ENCODE measurements at places on chromosomes 2 and 18.

DNA sequence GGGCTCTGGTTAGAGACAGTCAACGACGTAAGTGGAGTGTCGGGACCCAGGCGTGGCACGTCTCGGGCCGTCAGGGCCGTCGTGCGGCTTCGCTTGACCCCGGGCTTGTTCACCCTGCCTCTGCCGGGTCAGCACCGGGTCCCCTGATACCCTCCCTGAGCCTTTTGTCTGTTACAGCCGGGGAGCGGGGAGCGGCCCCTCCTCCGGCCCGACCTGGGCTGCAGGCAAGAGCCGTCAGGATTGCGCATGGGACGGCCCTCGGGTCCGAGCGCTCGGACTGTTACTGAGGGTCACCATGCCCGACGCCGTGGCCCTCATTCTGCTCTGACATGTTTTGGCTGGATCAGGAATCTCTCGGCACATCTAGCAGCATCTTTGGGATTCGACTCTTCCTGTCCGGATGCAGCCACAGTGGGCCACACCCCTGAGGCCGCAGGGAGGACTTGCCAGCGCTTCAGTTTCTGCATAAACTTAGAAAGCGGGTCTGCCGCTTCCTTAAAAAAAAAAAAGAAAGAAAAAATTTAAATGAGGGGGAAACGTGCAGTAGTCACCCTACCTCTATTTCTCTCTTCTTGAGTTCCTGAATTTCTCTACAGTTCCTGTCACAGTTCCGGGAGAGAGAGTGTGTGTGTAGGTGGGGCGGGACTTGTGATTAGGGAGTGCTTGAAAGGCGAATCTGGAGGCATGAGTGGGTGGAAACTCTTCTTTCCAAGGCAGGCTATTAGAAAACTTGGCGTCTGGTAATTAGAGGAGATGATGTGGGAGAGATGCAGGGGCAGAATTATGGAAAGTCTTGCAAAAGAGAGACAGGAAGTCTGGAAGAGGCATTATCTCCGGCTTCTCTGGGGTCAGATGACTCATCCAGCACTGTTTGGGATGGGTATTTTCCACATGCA, 909 bp downstream of the TMEM87B start:
- DNase-seq = no peak

GRCh38 chr18:58947136-58947732, 82.6 kb downstream of the ZNF532 start:
- DNase-seq = no peak

- no peak for DNase-seq
Observed at GRCh38 chr18:6255886-6256285, 158.8 kb downstream of the L3MBTL4 start.

DNA sequence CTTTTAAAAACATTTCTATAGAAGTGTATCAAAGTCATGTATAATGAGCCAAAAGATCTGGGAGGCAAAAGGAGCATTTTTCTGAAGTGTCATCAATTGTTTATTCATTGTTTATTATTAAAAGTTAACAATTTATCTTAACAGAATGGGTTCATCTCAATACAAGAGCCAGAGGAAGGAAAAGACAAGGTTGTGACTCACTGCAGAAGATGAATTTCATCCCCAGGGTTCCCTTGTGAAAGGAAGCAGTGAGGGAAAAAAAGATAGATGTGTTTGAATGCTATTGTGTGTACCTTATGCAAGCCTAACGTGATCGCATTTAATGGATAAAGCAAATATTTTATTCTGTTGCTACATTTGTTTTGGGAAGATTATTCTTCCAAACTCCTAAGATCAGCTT, 286.3 kb downstream of the PIEZO2 start:
- DNase-seq = no peak

DNA sequence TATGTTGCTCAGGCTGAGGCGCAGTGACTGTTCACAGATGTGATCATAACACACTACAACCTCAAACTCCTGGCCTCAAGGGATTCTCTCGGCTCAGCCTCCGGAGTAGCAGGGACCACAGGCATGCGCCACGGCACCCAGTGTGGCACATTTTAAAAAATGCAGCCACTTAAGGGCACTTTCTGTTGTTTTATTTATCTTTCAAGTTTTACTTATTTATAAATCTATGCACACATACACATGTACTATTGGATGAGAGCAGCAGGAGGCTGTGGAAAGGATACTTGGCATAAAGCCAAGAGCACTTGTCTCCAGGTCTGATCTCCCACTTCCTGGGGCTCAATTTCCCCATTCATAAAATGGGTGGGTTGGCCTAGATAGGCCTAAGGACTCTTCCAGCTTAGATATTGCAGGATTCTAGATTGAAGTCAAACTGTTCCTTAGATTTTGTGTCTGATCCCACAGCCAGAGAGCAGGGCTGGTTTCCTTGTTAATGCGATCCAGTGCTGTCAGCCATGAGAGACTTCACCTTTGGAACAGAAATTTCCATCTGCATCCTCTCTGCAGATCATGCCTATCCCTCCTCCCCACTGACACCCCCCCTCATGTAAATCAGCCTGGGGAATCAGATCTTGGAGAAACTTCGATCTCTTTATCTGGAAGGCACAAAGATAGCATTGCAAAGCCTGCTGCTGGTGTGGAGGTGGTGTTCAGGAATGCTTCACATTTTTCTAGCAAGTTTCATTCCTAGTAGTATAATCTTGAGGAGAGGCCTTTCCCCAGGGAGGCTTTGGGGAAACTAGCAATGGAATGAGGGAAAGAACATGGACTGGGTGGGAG, 24.7 kb downstream of the PCBP1 start:
- no peak for DNase-seq

DNA sequence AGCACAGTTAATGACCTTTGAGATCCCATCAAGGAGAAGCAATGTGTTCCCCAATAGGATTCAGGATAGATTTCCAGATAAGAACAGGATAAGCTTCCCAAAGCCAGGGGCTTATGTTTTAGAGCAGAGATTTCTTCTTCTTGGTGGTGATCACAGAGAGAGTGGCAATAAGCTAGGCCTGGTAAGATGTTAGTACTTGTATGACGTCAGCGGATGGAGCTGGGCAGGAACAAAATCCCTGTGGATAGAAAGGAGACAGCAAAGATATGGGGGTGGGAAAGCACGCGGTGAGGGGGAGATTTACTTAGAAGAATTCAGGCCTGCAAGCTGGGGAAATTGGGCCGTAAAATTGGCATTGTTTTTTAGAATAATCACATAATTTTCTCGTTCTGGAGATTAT, 323.0 kb downstream of the MTX2 start:
- DNase-seq = no peak

GRCh38 chr2:43018179-43019024, 208.0 kb downstream of the ZFP36L2 start:
- DNase-seq = no peak

DNA sequence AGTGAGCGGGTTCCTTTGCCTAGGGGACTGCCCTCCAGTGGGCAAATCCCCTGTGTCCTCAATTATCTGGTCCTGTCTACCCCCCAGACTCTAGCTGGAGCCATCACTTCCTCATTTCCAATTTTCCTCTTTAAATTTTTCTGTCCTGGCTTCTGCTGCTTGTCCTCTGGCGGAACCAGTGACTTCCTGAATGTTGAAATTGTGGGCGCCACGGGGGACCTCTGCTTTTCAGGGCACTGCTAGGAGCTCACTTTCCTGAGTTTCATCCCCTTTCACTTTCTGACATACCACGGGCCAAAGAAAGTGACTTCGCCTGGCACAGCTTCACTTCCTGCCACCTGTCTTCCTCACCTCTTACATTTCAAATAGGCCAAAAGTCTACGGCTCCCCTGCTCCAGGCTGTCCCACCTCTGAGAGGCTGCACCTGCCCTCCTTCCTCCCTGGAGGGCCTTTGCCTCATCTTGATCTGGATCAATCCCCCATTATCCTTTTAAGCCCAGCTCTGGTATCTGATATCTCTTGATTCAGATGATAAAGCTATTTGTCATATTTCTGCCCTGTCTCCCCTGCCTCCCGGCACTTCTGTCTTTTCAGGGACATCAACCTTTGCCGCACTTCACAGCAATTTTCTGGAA, 1.4 kb upstream of the MARCO start:
- no peak for DNase-seq

DNA sequence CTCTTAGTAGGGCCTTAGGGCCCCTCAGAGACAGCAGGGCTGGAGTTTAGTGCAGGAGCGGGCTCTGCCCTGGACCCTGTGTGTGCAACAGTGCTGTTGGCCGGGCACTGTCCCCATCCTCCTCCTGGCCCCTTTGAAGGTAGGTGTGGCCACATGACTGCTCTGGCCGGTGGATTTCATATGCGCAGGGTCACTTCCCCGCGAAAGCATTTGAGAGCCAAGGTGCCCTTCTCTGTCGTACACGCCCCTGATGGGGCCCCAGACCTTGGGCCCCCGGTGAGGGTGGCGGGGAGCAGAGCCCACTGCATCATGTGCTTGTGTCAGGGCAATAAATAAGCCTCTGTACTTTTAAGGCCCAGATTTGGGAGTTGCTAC, 15.5 kb downstream of the TMEM177 start:
- no peak for DNase-seq

GRCh38 chr2:7016601-7017211, 99.5 kb downstream of the RNF144A start:
- no peak for DNase-seq

DNA sequence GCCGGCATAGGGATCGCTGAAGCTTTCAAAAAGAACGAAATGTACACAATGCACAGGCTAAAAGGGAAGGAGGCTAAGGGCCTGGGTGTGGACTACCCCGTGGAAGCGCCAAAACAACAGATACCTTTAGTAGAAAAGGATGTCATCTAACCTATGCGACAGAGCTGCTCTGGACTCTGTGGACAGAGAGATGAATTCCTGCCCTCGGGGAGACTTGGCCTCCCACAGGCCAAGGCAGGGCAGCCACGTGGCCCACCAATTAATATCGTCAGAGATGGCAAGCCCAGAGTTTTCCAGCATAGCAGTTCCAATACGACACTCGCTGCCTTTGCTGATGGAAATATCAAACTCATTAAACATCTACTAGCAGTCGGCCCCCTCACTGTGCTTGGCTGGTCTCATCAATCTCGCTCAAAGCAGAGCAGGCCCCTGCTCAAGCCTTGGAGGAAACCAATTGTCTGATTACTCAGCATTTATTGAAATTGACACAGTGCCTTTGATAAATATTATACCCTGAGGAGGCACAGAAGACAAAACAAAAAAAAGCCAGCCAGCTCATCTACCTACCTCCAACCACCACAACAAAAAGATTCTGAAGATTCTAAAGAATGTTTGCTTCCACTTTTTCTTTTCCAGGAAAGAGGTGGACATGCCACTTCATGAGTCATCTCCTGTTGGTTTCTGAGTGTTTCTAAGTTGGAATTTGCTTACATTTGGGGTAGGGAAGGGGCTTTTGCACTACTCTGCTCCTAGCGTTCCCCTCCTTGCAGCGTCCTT, 79.0 kb upstream of the ACAA2 start:
- no peak for DNase-seq

GRCh38 chr2:63651861-63652651, 63.3 kb downstream of the MDH1 start:
- DNase-seq = no peak

GRCh38 chr2:235265348-235265965, 228.4 kb upstream of the AGAP1 start:
- DNase-seq = no peak

DNA sequence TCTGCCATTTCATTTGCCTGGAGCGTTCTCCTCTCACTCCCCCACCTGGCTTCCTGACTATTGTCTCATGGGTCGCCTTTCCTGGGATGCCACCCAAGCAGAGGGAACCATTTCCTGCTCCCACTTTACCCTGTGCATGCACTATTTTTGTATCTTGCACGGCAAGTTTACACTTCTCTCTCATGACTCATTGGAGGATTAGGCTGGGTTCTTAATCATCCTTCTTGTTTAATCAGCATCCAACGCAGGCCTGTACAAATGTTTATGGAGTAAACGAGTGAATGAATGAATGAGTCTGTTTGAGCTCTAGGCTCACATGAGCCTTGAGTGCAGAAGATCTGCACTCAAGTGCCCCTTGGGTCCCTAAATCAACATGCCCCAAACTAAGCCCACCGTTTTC, 3.8 kb upstream of the ARHGAP25 start:
- DNase-seq = no peak

GRCh38 chr2:233210843-233211547, 40.5 kb upstream of the ATG16L1 start:
- DNase-seq = no peak

GRCh38 chr2:154256136-154256535, 384.4 kb downstream of the GALNT13 start:
- DNase-seq = no peak

- no peak for DNase-seq
Observed at GRCh38 chr2:73163483-73164367, 38.6 kb upstream of the NOTO start.

- no peak for DNase-seq
Observed at GRCh38 chr18:63511285-63511684, 30.9 kb upstream of the SERPINB12 start.

DNA sequence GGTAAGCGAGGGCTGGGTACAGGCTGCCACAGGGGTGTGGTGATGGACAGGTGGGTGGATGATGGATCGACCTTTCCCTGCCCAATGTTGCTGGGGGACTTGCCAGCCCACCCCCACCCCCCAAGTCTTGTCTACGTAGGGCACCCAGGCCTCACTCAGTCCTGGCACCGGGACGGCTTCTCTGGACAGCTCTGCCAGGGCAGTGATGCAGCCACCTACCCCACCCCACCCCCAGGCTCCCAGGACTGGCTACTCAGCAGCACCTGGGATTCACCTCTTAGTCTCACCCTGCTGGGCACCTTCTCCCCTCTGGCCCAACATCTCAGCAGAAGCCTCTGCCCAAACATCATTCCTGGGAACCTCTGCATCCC, 55.7 kb downstream of the ANKMY1 start:
- no peak for DNase-seq

- DNase-seq = no peak
Observed at GRCh38 chr18:49974079-49974478, 160.7 kb upstream of the ACAA2 start.

GRCh38 chr2:193818801-193819499, 1624.2 kb upstream of the TMEFF2 start:
- no peak for DNase-seq

- DNase-seq = no peak
Observed at GRCh38 chr2:208501206-208501605, 94.6 kb downstream of the PTH2R start.

- no peak for DNase-seq
Observed at GRCh38 chr2:168889635-168890005, 610 bp downstream of the SPC25 start.

DNA sequence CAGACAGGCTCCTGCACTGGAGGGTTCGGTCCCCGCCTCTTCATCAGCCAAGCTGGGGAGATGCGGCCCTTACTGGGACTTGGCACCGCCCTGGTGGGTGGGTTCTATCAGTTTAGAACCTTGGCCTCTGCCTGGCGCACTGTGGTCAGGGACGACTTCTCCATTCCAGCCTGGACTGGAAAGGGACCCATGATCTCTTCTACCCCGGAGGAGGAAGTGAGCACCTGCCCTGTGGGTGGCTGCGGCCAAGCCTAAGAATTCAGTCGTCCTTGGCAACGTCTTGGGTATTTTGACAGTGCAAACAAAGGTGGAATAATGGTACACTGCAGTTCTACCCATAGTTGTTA, 106.9 kb upstream of the CD302 start:
- no peak for DNase-seq

DNA sequence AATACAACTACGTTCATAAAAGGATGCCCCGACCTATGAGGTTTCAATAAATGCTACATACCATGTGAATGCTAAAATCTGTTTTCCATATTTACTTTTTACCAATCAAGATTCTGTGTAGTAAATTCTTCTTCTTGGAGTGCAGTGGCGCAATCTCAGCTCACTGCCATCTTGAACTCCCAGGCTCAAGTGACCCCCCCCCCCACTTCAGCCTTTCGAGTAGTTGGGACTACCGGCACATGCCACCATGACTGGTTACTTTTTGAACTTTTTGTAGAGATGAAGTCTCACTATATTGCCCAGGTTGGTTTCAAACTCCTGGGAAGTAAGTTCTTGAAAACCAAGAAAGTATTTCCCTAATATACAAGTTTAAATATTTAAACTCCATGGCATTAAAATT, 14.4 kb upstream of the USP34 start:
- no peak for DNase-seq

Measured in stimulated activated CD8-positive, alpha-beta memory T cell treated with anti-CD3 and anti-CD28 coated beads, Interleukin-15, amount 100 ng/mL, for 4 hours (primary cell).